ENCODE measurements at places on chromosomes 13 and 19.
A peak's percentile ranks its signal among the peaks of the same experiment; 100 is the strongest.

GRCh38 chr13:36158611-36159010, 27.4 kb upstream of the DCLK1 start:
- DNase-seq, result peak; percentile 28

GRCh38 chr13:68304286-68304893, 1074.3 kb upstream of the PCDH9 start:
- no peak for DNase-seq

- DNase-seq, result no peak
These were observed 39.2 kb downstream of the WDFY2 start for GRCh38 chr13:51623473-51623872.

DNA sequence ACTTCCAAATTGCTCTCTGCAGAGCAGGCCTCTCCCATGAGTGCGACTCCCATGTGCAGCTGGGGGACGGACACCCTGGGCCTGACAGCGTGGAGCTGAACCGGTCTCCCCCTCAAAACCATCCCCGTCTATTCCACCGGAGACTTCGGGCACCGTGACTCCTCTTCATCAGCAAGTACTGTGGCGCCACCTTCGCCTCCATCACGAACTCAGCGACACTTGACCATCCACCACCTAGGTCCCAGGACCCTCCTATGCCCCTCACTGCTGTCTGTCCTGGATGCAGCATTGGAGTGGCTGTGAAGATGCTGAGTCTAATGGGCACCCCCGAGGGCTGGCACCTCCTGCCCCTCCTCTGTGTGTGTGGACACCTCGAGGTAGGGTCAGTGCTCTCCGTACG, 20.6 kb downstream of the CILP2 start:
- no peak for DNase-seq

DNA sequence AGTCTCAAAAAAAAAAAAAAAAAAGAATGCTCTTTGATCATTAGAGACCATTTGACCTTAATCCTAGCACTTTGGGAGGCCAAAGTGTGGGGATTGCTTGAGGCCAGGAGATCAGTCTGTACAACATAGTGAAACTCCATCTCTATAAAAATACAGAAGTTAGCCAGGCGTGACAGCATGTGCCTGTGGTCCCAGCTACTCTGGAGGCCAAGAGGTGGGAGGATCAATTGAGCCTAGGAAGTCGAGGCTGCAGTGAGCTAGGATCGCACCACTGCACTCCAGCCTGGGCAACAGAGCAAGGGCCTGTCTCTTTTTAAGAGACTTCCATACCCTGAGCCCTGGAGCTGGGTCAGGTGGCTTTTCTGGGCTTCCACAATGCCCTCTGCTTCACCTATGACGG, 11.5 kb upstream of the COLGALT1 start:
- no peak for DNase-seq

DNA sequence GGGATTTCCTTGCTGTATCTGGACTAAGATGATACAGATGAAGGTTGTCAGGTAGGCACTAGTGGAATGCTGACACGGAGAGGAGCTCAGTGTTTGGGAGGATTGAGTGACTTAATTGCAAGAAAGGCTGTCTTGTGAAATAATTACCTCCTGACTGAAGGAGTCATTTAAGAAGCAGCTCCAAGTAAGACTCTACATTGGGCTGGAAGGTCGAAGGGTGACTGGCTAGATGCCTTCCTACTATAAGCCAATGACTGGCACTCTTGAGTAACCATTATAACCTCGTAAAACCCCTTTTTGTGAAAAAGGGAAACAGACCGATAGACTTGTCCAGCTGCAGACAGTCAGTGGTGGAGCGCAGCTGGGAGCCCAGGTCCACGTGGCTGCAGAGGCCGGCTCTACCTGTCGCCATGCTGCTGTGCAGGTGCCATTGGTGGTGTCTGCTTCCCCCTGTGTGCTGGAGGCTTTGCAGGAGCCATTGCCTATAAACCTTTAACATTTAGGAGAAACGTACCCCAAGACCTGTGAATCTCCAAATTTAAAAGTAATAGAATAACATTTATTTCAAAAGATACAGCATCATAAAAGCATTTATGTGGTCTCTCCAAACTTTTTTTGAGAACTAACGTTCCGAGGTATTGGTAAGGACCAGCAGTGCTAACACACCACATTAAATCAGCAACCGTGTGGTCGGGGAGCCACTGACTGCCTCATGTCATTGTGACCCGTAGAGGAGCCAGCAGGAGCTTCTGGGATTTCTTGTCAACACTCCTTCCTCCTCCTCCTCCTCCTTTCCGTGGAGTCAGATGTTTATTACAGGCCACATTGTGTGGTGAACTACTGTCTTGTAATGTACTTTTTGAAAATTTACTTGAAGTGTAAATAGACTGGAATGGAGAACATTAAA, 80.4 kb upstream of the TEX29 start:
- DNase-seq, result no peak

Data from RCC 7860 (cell line).